ENCODE measurements at places on chromosomes 13 and 19. TPM values are rescaled to one million over a fixed set of nuclear protein-coding genes. Genes with fewer than 3 reads are reported as not detected.

MYCBP2 gene
- 51.2 TPM for polyA plus RNA-seq

CYP4F8 gene
- not detected for polyA plus RNA-seq

PRR19 gene
- polyA plus RNA-seq: 0.92 TPM

ZSCAN4 gene
- polyA plus RNA-seq: not detected
